ENCODE measurements at places on chromosomes 3 and 15. TPM values are rescaled to one million over a fixed set of nuclear protein-coding genes. Genes with fewer than 3 reads are reported as not detected.

DNA sequence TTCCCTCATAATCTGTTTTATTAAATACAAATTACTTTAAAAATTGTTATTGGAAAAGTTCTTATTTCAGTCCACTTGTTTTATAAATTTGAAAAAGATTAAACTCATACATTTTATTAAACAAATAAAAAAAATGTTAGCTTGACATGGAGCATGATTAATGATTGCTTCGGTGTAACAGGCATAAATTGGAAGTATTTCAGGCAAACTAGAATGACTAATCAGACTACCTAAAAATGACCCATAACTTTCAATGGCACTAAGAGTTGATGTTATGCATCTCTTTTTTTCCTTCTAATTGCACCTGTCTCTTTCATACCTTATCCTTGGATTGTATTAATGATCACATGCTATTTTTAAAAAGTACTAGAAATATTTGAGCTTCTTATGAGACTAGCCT, 343.3 kb downstream of the ZNF385D start:
- DNase-seq, result no peak

GRCh38 chr15:84987949-84988624, 6.4 kb downstream of the PDE8A start:
- DNase-seq, result no peak

GRCh38 chr3:10998542-10998941, 6.0 kb downstream of the SLC6A1 start:
- DNase-seq, result no peak

- DNase-seq, result no peak
Observed at GRCh38 chr15:40069178-40070165, 30.5 kb upstream of the SRP14 start.

GRCh38 chr3:190092250-190092649, 28.4 kb downstream of the P3H2 start:
- no peak for DNase-seq

GRCh38 chr3:42980909-42981308, 1.8 kb downstream of the GASK1A start:
- DNase-seq, result no peak

DNA sequence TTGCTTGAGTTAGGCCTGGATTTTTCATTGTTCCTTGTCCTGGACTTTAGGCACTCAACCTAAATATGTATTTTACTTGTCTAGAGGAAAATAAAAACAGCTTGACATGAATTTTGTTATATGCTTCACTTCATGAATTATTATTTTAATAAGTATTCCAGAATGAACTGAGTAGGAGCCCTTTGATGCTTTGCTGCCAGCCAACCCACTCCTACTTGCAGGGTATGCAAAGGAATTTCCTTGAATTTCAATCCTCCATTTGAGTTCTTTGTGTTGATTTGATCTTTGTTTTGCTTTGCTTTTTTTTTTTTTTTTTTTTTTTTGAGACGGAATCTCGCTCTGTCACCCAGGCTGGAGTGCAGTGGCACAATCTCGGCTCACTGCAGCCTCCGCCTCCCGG, 11.6 kb downstream of the ARL6IP5 start:
- no peak for DNase-seq

DNA sequence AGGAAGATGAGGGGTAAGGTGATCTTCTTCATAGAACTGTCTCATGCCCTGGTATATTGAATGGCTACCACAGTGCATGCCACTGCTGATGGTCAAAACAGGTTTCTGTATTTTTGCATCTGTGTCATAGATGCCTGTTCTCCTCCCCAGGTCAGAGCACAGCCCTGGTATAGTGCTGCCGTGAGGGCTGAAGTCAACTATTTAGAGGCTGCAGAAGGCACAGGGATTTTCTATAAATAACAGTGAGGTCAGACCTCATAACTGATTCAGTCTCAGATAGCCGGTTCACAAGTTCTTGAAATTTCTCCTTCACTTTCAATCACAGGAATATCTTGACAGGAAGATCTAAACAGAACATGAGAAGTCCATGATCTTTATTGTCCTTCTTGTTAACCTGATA, 99.2 kb upstream of the NUDT16 start:
- no peak for DNase-seq

DNA sequence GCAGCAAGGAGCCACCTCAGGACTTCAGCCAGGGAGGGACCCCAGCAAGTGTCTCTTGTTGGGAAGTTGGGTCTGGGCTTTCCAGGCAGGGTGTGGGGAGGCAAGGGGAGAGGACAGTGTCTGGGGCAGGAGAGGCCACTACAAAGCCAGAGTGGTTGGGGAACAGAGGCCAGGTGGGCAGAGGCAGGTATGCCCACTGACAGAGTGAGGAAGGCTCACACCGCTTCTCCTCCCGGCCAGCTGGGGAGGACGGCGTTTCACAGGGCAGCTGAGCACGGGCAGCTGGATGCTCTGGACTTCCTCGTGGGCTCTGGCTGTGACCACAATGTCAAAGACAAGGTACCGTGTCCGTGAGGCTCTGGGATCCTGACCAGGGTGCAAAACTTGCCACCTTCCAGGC, 15.0 kb downstream of the ANKDD1A start:
- DNase-seq, result no peak

DNA sequence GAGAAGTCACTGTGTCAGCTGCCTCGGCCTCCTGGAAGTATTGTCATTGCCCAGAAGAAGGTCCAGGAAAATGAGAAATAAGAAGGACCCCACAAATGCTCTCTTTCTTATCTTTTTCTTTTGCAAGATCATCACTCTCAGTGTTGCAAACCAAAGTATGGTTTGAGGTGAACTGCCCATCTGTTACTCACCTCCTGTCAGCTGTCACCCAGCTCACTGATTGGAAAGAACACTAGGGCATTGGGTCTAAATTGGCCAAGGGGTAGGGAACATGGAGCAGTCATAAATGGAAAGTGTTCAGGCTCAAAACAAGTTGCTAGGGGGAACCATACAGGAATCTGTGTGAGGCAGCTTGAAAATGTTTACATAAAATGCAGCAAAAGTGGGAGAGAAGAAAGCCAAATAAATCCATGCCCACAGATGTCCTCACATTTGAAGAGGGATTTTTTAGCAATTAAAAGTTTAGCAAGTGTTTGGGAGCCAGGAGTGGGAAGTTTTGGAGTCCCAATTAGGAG, 431.2 kb upstream of the THBS1 start:
- no peak for DNase-seq

DNA sequence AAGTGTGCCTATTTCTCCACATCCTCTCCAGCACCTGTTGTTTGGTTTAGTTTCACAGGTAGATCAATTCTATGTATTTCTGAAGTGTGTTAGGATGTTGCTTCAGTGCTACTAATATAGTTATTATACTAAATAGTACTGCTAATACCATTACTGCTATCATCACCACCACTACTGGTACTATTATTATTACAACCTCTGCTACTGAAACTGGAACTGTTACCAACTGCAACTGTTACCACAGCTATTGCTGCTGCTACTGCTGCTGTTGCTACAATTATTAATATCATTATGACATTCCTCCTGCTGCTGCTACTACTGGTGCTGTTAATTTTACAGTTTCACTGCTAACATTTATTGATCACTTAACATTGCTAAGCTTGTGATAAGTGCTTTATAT, 8.3 kb upstream of the LMOD3 start:
- no peak for DNase-seq

GRCh38 chr15:39075311-39075710, 505.6 kb upstream of the THBS1 start:
- no peak for DNase-seq

- no peak for DNase-seq
Observed at GRCh38 chr3:29760226-29760685, 479.4 kb downstream of the RBMS3 start.

DNA sequence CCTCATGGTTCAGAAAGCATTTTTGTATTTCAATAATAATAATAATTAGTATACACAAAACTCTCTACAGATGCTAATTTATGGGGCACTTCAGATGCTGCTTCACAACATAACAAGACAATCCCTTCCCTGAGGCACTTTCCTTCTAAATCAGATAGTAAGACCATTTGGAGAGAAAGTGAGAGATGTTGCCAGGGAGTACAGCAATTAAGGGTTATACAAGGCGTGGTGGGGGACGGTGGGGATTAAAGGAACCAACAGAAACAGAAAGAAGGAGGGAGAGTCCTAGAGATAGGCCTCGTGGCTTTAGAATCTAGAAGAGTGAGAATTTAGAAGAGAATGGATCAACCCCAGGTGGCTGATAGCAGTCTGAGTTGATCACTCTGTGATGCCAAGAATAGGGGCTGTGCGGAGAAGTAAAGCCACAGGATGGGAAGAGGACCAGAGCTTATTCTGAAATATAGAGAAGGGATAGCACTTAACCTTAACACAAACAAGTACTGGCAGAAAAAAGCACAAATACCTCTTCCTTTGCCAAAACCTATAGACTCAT, 76.9 kb downstream of the ETFA start:
- no peak for DNase-seq

DNA sequence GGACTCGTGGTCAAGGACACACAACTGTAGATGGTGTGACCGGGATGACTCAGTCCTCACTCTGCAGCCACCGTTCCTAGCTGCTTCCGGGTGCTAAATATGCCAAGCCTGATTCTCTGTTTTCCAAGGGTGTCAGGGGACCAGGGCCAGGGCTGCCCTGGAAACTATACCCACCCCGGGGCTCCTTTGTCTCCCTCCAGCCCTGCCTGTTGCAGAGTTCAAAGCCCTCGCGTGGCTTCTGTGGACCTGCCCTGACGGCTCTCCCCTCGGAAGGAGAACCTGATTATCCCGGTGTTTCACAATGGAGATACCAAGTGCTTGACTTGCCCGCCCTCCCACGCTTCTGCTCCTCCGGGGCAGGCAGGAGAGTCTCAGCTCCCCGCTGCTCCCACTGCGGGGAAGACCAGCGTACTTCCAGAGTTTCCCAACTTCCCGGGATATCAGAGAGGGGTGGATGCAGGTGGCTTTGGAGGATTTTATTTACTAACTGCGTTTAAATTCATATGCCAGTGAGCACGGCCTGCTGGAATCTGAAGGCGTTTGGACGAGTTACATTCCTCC, 125.0 kb downstream of the ASB7 start:
- DNase-seq, result peak; percentile 8

GRCh38 chr3:179073816-179074215, 2.2 kb upstream of the ZMAT3 start:
- no peak for DNase-seq

- DNase-seq, result no peak
Observed at GRCh38 chr3:79097964-79098660, 669.7 kb downstream of the ROBO1 start.

PLEKHO2 gene
- total RNA-seq, result 32.9 TPM

IL12A gene
- 0.55 TPM for total RNA-seq

CPB1 gene
- not detected for total RNA-seq

BCHE gene
- not detected for total RNA-seq

ZNF501 gene
- 2.5 TPM for total RNA-seq

ROPN1B gene
- not detected for total RNA-seq

FMN1 gene
- total RNA-seq, result 0.03 TPM

GNAT1 gene
- not detected for total RNA-seq

PLCH1 gene
- total RNA-seq, result 0.08 TPM

SMCO1 gene
- total RNA-seq, result not detected

SAMMSON gene
- total RNA-seq, result not detected

Data from activated CD4-positive, alpha-beta memory T cell treated with anti-CD3 and anti-CD28 coated beads, Interleukin-2, amount 10 ng/mL, durations not matched to agents 7 days and 5 days (primary cell).